ENCODE measurements at places on chromosomes 16 and 17.
A peak's percentile ranks its signal among the peaks of the same experiment; 100 is the strongest.

- no peak for DNase-seq
These were observed 1.5 kb downstream of the GGA2 start for GRCh38 chr16:23508589-23509440.

DNA sequence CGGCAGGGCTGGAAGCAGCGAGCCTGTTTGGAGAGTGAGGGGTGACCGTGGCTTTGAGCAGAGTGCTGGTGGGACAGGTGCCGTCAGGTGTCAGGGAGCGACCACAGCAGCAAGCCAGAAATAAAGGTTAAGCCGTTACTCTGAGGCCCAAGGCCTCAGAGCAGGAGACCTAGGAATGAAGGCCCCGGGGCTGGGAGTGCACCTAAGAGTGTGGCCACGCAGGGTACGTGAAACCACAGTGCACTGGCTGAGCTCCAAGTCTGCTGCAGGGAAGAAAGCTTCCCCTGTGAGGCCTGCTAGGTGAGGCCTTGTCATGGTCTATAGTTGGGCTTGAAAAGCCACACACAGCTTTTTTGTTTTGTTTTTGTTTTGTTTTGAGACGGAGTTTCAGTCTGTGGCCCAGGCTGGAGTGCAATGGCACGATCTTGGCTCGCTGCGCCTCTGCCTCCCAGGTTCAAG lies 8.7 kb downstream of the CLUAP1 start:
- peak; percentile 91 for DNase-seq

- no peak for DNase-seq
These were observed 11.0 kb upstream of the WFIKKN2 start for GRCh38 chr17:50824429-50824828.

DNA sequence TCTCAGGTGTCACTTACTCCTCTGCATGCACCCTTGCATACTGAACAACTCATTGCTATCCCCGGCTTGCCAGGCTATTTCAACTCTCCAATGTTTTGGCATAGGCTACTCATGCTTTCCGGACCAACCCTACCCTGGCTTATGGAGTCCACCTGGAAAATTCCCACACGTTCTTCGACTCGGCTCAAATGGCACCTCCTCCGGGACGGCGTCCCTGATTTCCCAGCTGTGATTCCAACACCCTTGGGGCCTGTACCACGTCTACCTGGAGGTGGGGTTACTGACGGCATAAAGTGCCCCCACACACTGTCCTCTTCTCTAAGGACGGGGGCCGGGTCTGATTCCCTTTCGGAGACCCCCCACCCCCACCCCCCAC lies 498 bp downstream of the SMYD4 start:
- DNase-seq, result peak; percentile 25

DNA sequence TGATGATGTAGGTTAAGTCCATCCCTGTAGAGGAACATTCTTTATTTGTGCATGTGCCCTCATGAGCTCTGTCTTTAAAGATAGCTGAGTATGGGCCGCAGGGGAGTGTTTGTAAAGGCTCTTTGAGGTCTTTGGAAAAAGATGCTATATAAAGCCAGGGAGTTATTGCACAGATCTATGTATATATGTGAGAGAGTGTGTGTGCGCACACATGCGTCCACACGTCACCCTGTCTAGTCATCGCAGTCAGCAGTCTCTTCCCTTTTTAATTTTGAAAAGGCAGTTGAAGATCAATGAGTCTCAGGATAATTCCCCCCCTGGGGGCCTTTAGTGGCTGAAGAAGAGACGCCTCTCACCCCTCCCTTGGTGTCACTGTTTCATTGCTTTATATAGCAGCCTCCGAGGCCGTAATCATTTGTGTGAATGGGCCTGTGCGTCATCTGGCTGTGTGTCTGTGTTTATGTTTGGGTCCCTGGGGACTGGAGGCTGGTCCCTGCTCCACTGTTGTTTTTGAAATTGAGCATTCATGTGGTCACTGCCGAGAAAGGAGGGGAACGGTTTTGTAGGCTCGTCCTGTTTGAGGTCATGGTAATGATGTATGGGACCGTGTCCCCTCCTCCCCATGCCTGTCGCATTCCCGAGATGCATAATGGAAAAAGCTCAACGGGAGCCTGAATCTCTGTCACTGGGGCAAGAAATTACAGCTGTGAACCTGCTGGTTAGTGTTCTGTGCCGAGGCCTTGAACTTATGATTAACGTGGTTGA lies 143.9 kb downstream of the SNX29 start:
- DNase-seq, result no peak

GRCh38 chr16:2243031-2243528 lies 6.8 kb downstream of the DNASE1L2 start:
- no peak for DNase-seq

- no peak for DNase-seq
These were observed 4.2 kb upstream of the AATF start for GRCh38 chr17:36944553-36944952.

DNA sequence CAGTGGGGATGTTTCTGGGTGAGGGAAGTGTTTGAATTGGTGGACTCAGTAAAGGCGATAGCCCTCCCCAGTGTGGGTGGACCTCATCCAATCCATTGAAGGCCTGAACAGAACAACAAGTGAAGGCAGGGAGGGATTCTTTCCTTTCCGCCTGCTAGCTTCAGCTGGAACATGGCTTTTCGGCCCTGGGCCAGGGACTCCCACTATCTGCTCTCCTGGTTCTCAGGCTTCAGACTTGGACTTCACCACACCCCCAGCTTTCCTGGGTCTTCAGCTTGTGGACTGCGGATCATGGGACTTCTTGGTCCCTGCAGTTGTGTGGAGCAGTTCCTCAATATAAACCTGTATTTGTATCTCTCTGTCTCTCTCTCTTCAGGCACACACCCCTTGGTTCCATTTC lies 77.9 kb downstream of the SNX29 start:
- no peak for DNase-seq

DNA sequence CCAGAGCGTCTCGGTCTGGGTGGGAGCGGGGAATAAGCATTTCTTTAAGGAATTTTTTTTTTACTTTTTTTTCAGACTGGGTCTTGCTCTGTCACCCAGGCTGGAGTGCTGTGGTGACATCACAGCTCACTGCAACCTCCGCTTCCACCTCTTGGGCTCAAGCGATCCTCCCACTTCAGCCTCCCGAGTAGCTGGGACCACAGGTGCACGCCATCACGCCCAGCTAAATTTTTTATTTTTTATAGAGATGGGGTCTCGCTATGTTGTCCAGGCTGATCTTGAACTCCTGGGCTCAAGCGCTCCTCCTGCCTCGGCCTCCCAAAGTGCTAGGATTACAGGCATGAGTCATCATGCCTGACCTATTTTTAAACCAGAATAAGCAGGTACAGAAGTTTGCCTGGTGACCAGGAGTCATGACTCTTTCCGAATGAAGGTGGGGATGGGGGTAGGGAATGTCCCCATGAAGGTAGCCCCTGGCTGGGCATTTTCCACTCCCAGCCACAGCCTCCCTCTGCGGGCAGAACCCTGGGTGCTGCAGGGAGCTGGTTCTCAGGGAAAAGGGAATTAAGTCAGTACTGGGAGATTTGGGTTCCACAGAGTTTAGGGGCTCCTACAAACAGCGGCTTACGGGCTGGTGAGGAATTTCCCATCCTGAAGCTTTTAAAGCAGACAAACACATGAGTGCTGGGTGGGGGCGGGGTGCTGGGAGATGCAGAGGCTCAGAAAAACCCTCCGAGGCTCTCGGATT lies 48.3 kb downstream of the TBC1D16 start:
- no peak for DNase-seq

- DNase-seq, result no peak
These were observed 740 bp upstream of the JPT2 start for GRCh38 chr16:1677339-1677738.

GRCh38 chr17:57663326-57664070 lies 81.6 kb downstream of the CCDC182 start:
- no peak for DNase-seq

GRCh38 chr17:57391076-57391825 lies 134.9 kb downstream of the MSI2 start:
- no peak for DNase-seq

DNA sequence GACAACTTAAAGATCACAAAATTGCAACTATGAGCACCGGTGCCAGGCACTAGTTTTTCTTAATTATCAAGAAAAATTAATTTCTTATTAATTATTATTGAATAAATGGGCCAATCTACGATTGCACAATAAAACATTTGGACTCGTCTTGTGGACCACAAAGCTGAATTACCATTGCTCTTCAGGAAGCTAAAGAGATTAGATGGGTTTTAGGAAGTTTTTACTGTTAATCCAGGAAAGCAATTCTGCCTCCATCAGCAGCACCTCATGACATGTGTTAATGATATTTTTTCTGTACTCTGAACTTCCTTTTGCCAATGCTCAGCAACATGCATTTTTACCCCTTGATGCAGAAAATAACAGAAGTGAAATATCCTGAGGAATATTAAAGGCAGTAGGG lies 37.9 kb downstream of the HS3ST3A1 start:
- DNase-seq, result no peak

DNA sequence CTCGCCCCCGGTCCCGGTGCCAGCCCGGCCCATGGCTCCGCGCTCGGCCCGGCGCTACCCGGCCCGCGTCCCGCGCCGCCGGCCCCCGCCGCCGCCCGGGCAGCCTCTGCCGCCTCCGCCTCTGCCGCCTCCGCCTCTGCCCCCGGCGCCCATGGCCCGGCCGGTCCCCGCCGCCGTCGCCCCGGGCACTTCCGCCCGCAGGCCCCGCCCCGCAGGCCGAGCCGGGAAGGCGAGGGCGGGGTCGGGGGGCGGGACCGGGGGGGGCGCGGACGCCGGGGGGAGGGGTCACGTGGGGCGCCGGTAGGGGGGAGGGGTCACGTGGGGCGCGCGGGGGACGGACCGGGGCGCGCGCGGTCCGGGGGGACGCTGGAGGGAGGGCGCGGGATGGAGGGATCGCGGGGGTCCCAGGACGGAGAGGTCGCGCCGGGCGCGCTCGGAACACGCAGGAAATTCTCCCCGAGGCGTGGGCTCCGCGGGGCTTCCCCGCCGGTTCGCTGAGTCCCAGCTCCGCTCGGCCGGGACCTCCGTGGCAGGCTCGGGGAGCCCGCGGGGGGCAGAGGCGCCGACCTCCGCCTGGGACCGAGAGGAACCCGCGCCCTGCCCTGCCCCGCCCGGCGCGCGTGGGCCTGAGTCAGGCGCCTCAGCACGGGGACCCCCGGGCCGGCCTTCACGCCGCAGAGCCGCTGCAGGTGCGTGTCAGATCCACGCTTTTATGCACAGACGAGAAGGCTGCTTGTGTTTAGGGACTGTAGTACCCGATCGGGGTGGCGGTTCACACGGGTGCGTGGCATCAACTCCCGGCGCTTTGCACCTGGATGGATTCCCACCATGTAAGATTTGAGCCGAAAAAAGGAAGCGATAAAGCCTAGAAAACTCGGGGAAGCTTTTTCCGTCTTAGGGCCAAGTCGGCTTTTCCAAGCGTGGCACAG lies at the start of gene PGAP6:
Gene PGAP6, minus strand, starts transcription at position 190 of the 929 bp plus-strand sequence. Its CDS starts 157 bp downstream, at position 33.
- peak; percentile 73 for DNase-seq

- DNase-seq, result no peak
These were observed 1.6 kb downstream of the TBC1D10B start for GRCh38 chr16:30368792-30369090.

DNA sequence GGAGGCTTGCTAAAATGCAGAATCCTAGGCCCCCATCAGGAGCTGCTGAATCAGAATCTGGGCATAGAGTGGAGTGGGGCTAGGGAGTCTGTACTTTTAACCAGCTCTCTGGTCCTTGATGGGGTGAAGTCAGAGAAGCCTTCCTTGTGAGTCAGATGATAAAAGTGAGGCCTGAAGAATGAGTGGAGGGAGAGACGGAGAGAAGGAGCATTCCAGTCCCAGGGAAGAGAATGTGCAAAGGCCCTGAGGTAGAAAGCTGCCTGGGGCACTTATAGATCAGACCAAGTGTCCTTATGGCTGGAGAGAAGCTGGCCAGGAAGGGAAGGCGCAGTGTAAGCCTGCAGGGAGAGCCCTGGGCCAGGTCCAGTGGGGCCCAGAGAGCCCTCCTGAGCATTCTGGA lies 235.1 kb upstream of the NLRP1 start:
- no peak for DNase-seq

DNA sequence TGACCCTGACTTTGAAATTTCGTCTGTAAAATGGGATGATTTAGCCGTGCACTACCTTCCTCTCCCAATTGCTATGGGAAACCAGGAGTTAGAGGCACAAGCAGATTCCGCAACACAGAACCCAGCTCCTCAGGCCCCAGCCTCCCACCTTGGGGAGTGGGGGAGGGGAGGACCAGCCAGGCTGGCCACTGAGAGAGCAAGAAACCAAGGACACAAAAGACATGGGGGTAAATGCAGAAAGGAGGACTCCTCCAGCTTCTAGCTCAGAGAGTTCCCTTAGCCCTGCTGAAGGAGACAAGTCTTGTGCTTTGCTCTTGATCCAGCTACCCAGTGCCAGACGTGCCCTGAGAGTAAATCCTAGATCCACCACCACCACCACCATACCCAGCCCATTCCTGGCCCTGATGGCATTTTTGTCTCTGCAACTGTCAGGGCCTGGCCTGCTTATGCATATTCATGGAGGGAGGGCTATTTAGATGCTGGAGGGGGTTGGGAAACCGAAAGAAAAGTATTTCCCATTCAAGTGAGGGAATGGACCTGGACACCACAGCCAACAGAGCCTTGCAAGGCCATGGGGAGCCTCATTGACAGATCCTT lies 25.9 kb downstream of the PITPNM3 start:
- no peak for DNase-seq

- DNase-seq, result no peak
These were observed 13.8 kb downstream of the CLUAP1 start for GRCh38 chr16:3514621-3515020.

- DNase-seq, result no peak
These were observed 25.0 kb upstream of the KCNJ16 start for GRCh38 chr17:70049801-70050591.

- DNase-seq, result no peak
These were observed 58.4 kb downstream of the PHKB start for GRCh38 chr16:47519546-47519945.

DNA sequence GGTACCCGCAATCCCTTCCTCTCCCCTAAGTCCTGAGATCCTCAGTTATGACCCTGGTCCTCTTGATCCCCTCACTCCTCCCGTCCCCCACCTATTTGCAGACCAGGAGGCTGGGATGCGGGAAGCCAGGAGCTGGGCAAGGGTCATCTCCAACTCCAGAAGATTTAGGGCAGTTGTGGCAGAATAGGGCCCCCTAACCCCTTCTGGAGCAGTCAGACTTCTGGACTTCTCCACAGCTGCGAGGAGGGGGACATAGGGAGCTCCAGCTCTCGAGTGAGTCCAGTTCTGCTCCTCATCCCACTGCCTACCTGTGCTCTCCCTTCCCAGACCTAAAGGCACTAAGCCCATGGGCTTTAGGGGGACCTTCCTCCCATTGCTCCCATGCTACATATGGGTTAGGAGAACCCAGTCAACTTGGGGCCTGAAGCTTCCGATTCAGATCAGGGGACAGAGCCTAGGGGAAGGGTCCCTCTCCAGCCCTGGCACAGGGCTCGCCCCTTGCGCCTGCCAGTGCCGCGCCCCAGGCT lies 1.3 kb downstream of the WNK4 start:
- no peak for DNase-seq

DNA sequence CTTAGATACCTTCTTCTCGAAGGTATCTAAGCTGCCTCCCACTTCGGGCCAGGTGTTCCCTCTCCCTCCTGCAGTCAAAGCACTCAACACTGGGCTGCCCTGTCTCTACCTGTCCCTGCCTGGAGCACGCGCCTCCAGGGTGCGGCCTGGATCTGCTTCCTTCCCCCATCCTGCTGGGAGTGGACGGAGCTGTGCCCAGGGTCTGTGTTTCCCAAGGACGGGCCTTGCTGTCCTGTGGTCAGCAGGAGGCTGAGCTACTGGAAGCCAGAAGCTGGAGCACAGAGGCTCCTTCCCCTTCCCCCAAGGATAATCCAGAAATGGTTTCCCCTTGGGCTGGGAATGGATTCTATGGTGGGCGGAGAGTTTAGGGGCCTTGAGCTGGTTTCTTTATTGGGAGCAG lies 16.7 kb downstream of the LLGL2 start:
- no peak for DNase-seq
